Trophoblast cell (in vitro differentiated cells and primary cell): ENCODE measurements at places on chromosomes 13 and 19.

GRCh38 chr19:42284591-42285341 is 15.7 kb downstream of the CIC start:
- no peak overlapping the region for H3K27ac ChIP-seq
- peaks cover 35% of the 10 kb centered on the region for H3K36me3 ChIP-seq
- peak overlapping the region; percentile 80 for H3K4me3 ChIP-seq
- peaks cover 40% of the 10 kb centered on the region for H3K4me1 ChIP-seq

GRCh38 chr19:6551607-6552450 is 21.0 kb downstream of the TNFSF9 start:
- H3K4me3 ChIP-seq = no peak overlapping the region
- no peaks in the 10 kb centered on the region for H3K4me1 ChIP-seq
- H3K27me3 ChIP-seq = no peaks in the 10 kb centered on the region
- no peaks in the 10 kb centered on the region for H3K36me3 ChIP-seq

GRCh38 chr13:43388282-43389034 is 365.1 kb downstream of the DNAJC15 start:
- H3K4me3 ChIP-seq = no peak overlapping the region
- H3K27ac ChIP-seq = no peak overlapping the region
- H3K27me3 ChIP-seq = no peaks in the 10 kb centered on the region
- peak; percentile 31 for DNase-seq
- H3K36me3 ChIP-seq = no peaks in the 10 kb centered on the region
- no peaks in the 10 kb centered on the region for H3K4me1 ChIP-seq

GRCh38 chr19:1189419-1189818 is 15.4 kb upstream of the SBNO2 start:
- no peak overlapping the region for H3K4me3 ChIP-seq
- H3K4me1 ChIP-seq = peaks cover 8% of the 10 kb centered on the region
- H3K36me3 ChIP-seq = no peaks in the 10 kb centered on the region
- H3K27me3 ChIP-seq = no peaks in the 10 kb centered on the region
- DNase-seq = no peak

- H3K4me3 ChIP-seq = no peak overlapping the region
- H3K4me1 ChIP-seq = peaks cover 6% of the 10 kb centered on the region
- no peak for DNase-seq
- H3K27me3 ChIP-seq = peaks cover 13% of the 10 kb centered on the region
- H3K36me3 ChIP-seq = peaks cover 44% of the 10 kb centered on the region
Observed at GRCh38 chr19:7911508-7912143, 3.0 kb upstream of the TGFBR3L start.

DNA sequence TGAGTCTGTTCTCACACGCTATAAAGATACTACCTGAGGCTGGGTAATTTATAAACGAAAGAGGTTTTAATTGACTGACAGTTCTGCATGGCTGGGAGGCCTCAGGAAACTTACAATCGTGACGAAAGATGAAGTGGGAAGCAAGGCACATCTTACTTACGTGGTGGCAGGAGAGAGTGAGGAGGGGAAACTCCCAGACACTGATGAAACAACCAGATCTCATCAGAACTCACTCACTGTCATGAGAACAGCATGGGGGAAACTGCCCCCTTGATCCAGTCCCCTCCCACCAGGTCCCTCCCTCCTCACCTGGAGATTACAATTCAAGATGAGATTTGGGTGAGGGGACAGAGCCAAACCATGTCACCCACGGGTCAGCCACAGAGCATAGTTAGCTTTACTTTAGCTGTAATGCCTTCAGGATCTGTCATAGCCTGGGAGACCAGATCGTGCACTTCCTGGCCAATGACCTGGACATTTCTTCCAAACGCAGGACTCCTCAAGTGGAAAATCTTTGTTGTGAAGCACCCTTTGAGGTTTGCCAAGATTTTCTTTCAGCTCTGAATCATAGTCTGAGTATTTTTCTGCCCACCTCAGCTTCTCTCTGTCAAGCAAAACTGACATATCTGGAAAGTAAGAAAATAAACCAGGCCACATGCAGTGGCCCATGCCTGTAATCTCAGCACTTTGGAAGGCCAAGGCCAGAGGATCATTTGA is 25.2 kb upstream of the HIF3A start:
- peak overlapping the region; percentile 92 for H3K27ac ChIP-seq
- peaks cover 14% of the 10 kb centered on the region for H3K4me1 ChIP-seq
- no peaks in the 10 kb centered on the region for H3K27me3 ChIP-seq
- H3K4me3 ChIP-seq = no peak overlapping the region

DNA sequence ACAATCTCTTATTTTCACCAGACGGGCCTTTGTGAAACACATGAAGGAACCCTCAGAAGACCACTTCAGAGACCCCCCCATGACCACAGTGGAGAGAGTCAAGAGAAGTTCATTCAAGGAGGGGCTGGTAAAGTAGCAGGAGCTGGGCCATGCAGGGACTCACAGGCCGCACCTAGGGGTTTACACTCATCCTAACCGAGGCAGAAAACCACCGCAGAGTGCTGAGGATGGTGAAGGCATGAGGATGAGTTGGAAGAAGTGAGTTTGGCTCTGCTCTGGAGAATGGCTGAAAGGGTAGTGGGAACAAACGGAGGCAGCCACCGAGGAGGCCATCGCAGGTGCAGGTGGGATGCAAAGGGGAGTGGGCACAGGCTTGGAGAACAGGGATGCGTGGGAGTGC is 1046.9 kb downstream of the UQCRFS1 start:
- H3K27ac ChIP-seq = no peak overlapping the region
- H3K4me3 ChIP-seq = peak overlapping the region; percentile 1
- H3K4me1 ChIP-seq = peaks cover 12% of the 10 kb centered on the region
- H3K36me3 ChIP-seq = no peaks in the 10 kb centered on the region

GRCh38 chr19:41541990-41542584 is 33.9 kb upstream of the CEACAM21 start:
- no peak overlapping the region for H3K27ac ChIP-seq
- no peaks in the 10 kb centered on the region for H3K36me3 ChIP-seq
- peak; percentile 53 for DNase-seq
- H3K4me1 ChIP-seq = no peaks in the 10 kb centered on the region
- no peaks in the 10 kb centered on the region for H3K27me3 ChIP-seq
- H3K4me3 ChIP-seq = no peak overlapping the region

GRCh38 chr13:104357174-104357573 is 1291.0 kb upstream of the SLC10A2 start:
- H3K27me3 ChIP-seq = no peaks in the 10 kb centered on the region
- H3K36me3 ChIP-seq = no peaks in the 10 kb centered on the region
- H3K4me3 ChIP-seq = no peak overlapping the region
- H3K4me1 ChIP-seq = no peaks in the 10 kb centered on the region
- peak; percentile 43 for DNase-seq

DNA sequence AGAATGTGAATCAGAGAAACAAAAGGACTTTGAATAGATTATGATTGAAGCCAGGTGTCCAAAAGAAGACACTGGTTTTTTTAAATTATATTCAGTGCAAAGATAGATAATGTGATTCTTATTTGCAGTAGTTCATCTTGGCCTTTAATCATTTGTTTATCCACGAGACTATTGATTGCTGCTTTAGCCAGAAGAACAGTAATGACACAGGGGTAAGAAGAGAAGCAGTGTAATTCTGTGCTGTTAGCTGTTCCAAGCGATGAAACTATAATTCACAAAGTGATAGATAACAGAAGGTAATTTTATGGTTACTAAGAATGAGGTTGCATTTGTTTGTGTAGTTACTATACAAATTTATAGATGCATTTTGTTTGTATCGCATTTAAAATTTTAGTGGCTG is 311.6 kb downstream of the MZT1 start:
- no peak for DNase-seq
- H3K27ac ChIP-seq = no peak overlapping the region
- no peaks in the 10 kb centered on the region for H3K27me3 ChIP-seq
- H3K4me3 ChIP-seq = no peak overlapping the region
- H3K36me3 ChIP-seq = no peaks in the 10 kb centered on the region

DNA sequence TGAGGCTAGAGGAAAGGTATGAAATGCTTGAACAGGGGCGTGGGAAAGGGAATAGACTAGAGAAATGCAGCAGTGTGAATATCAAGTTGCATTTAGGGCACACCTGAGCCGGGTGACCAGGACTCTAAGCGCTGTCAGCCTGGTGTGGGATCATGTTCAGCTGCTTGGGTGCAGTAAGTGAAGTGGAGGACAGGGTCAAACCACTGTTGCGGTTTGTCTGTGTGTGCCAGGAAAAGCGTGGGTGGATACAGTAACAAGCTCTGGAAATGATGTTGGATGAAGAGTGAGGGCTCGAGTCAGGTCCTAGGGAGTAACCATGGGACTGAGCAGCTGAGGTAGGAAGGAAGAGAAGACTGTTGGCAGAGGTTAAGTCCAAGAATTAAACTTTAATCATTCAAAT is 15.8 kb downstream of the DGKH start:
- H3K4me1 ChIP-seq = peaks cover 4% of the 10 kb centered on the region
- no peak for DNase-seq
- no peak overlapping the region for H3K4me3 ChIP-seq
- no peaks in the 10 kb centered on the region for H3K36me3 ChIP-seq
- H3K27ac ChIP-seq = no peak overlapping the region

DNA sequence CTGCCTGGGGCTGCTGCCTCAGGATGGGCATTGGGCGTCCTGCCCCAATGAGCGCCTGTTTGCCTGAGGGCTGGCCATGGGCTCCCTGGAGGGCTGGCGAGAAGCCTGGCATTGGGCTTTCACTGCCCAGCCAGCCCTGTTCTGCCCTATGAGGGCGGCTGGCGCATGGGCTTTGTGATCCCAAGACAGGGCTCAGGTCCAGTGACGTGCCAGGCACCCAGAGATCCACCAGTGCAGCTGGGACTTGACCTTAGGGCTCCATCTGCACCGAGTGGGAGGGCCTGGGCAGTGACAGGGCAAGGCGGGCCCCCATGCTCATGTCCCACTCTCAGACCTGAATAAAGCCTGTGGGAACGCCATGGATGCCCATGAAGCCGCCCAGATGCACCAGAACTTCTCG is 34.3 kb downstream of the MAU2 start:
- H3K27me3 ChIP-seq = no peaks in the 10 kb centered on the region
- H3K4me1 ChIP-seq = no peaks in the 10 kb centered on the region
- no peak overlapping the region for H3K27ac ChIP-seq
- H3K36me3 ChIP-seq = peaks cover 56% of the 10 kb centered on the region
- no peak overlapping the region for H3K4me3 ChIP-seq

DNA sequence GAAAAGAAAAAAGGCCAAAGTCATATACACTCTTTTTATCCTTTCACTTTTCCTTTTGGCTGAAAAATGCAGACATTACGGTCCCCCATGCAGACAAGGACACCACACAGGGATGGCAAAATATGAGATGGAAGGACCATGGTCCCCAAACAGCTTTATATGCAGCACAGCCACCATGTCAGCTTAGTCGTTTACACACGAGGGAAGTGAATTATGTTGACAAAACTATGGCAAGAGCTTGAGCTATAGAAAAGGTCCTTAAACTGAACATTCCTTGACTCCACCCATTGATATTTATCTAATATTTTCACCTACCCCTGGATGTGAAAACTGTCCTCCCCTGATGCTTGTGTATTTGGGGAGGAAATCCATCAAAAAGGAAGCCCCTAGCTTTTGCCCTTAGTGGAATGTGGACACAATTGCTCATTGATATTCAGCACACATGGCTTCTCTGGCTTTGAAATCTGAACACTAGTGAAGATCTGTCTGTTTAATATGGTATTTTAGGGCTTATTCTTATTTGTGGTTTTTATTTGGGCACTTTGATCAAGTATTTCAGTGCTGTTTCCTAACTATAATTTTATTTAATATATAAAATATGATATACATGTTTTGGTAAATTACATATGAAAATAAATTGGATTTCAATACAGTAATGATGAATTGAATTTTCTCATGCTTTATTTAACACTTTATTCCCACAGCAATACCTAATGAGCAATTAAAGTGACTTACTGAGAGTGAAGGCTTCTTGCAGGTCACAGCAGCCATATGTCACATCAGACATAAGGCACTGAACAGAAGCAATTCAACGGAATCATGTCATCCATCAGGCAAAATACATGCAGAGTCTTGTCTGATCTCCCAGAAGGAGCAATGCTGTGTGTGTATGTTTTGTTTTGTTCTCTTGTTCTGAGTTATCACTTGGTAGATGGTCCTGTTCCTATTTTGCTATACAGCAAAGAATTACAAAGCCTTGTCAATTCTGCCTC is 6.8 kb upstream of the GTF2F2 start:
- H3K36me3 ChIP-seq = no peaks in the 10 kb centered on the region
- DNase-seq = no peak
- no peak overlapping the region for H3K4me3 ChIP-seq
- H3K27me3 ChIP-seq = no peaks in the 10 kb centered on the region

DNA sequence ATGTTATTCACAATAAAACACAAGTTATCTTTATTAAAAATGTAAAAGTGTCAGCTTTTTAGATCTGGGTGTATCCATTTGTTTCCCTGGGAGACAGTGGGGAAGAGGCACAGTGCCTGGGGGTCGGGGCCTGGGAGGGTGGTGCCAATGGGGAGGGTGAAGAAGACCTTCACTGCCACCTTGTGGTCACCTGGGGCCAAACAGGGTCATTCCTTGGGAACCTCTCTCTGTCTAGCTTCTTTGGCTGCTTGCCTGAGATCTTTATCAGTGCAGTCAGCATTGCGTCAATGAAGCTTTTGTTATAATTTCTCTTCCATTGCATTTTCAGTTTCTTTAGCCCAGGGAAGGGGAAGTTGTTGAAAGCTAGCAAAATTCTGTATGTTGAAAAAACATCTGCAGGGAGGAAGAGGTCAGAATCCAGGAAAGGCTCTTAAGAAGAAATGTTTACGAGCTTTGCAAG is 39.1 kb downstream of the PCDH8 start:
- no peaks in the 10 kb centered on the region for H3K36me3 ChIP-seq
- H3K4me1 ChIP-seq = no peaks in the 10 kb centered on the region
- DNase-seq = peak; percentile 89

DNA sequence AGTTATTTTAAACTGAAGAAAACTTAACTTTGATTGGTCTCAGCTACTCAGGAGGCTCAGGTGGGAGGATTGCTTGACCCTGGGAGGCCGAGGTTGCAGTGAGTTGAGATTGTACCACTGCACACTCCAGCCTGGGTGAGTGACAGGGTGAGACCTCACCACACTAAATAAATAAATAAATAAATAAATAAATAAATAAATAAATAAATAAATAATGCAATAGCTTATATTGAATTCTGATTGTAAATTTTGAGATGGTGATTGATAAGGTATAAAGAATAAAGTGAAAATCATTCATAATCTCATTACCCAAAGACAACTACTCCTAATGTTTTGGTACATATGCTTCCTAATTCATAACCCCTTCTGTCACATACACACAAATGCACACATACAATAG is 58.1 kb downstream of the TUBA3C start:
- H3K27me3 ChIP-seq = no peaks in the 10 kb centered on the region
- DNase-seq = no peak
- no peaks in the 10 kb centered on the region for H3K4me1 ChIP-seq
- no peak overlapping the region for H3K27ac ChIP-seq
- H3K36me3 ChIP-seq = no peaks in the 10 kb centered on the region

- DNase-seq = no peak
- H3K36me3 ChIP-seq = no peaks in the 10 kb centered on the region
- H3K27ac ChIP-seq = no peak overlapping the region
- H3K4me1 ChIP-seq = peaks cover 6% of the 10 kb centered on the region
- H3K27me3 ChIP-seq = no peaks in the 10 kb centered on the region
Observed at GRCh38 chr13:72218966-72219365, 352.0 kb upstream of the DACH1 start.
